ENCODE measurements at places on chromosomes 11 and 22.

DNA sequence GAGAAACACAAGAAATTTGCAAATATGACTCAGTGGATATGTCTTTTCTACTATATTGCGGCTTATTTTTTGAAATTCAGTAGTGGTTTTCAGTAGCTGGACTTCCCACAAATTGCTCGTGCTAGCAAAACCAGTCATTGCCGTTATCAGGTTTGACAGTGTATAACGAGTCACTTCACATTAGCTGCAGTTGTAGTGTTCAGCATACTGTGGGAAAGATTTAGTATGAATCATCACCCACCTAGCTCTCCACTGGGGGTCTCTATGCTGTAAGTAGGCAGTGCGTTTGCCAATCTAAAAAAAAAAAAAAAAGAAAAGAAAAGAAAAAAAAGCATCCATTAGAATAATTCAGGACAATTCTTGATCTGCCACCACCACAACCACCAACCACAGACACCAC, 1318.9 kb downstream of the LRRC4C start:
- DNase-seq = no peak

DNA sequence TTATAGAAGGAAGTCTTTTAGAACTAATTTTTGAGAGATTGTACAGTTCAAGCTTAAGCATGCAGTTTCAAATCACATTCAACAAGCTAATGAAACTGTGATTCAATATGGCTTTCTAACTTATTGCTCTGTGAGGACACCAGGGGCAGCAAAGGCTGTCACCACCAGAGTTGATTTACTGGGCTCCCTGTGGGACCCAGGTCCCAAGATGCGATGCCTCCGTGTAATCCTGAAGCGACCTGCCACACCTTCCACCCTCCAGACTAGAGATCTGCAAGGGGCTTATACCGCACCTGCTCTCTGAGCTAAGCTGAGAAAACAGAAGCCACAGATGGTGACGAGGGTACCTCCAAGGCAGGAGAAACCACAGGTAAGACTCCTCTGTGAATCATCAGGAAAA, 918 bp upstream of the OR51Q1 start:
- DNase-seq = no peak

DNA sequence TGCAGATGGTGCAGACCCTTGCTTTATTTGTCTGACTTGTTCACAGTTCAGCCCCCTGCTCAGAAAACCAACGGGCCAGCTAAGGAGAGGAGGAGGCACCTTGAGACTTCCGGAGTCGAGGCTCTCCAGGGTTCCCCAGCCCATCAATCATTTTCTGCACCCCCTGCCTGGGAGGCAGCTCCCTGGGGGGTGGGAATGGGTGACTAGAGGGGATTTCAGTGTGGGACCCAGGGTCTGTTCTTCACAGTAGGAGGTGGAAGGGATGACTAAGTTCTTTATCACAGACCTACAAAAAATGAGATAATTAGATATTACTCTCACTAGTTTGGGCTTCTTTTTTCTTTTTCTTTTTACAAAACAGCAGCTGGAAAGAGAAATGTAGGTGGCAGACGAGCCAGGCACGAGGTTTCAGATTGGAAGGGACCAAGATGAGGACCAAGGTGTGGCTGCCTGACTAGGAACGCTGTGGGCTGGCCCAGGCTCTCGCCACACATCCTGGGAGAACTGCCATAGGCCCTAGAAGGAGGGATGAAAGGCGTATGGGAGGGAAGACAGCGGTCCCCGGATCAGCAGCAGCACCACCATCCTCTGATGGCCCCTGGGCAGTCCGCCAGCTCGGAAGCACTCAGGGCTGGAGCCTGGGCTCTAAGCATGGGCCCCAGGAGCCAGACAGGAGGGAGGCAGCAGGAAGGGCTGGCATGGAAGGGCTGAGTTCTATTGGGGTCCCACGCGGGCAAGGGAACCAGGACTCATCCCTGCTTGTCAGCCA, 14.2 kb downstream of the TXN2 start:
- DNase-seq = no peak

GRCh38 chr11:1330473-1330872, 21.0 kb upstream of the TOLLIP start:
- no peak for DNase-seq

DNA sequence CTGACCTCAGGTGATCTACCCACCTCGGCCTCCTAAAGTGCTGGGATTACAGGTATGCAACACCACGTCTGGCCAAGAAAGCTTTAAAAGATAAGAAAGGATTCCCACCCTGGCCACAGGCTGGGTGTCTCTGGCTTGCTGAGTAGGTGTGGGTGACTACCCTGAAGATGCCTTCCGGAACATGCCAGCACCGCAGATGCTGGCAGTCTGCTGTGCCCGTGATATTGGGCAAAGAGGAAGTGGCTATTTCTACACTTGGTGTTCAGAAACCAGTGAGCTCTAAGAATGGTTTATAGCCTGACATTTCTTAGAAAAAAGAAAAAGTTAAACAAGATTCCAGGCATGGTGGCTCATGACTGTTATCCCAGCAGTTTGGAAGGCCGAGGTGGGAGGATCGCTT, 6.1 kb downstream of the MRPL11 start:
- DNase-seq = no peak

DNA sequence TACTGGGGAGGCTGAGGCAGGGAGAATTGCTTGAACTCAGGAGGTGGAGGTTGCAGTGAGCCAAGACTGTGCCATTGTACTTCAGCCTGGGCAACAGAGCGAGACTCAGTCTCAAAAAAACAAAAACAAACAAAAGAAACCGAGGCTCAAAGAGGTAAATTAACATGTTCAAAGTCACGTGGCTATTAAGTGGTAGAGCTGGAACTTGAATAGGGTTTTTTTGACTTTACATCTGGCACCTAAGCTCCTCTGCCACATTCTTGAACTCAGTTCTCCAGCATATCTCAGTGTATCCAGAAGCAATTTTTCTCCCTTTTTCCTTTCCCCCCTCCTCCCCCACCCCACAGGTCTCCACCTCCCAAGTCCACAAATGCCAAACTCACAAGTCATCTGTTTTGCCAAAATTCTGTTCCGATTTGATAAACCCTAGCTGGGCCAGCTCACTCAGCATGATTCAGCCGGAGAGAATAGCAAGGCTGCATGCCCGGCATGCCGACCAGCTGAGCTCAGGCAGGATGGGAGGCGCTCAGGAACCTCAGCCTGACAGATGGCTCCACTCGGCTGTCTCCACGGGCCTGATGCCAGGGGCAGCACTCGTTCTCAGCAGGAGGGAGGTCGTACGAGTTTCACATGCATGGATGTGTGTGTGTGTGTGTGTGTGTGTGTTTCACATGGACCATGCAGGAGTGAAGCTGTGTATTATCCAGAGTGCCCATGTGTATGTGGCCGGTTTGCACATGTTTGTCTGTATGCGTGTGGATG, 63.2 kb upstream of the RRAS2 start:
- peak; percentile 99 for DNase-seq

DNA sequence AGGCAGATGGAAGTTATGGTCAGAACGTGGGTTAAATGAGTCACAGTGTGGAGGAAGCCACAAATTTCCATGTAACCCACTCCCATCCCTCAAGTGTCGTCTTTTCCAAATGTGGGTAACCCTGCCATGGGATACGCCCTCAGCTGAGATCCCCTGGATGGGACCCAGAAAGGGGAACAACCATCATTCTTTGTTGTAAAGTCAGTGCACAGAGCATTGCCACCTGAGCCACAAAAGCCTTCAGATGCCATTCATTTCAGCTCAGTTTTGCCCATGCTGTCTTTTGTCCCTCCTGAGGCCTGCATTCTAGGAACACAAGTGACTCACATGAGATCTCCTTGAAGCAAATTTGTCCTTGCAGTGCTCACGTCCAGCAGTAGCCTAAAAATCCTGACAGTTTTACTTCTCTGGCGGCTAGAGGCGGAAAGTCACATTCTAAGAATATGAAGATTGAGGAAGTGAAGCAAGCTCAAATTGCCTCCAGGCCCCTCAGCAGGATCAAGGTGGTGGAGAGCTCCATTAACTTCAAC, 30.6 kb downstream of the MMP13 start:
- no peak for DNase-seq

DNA sequence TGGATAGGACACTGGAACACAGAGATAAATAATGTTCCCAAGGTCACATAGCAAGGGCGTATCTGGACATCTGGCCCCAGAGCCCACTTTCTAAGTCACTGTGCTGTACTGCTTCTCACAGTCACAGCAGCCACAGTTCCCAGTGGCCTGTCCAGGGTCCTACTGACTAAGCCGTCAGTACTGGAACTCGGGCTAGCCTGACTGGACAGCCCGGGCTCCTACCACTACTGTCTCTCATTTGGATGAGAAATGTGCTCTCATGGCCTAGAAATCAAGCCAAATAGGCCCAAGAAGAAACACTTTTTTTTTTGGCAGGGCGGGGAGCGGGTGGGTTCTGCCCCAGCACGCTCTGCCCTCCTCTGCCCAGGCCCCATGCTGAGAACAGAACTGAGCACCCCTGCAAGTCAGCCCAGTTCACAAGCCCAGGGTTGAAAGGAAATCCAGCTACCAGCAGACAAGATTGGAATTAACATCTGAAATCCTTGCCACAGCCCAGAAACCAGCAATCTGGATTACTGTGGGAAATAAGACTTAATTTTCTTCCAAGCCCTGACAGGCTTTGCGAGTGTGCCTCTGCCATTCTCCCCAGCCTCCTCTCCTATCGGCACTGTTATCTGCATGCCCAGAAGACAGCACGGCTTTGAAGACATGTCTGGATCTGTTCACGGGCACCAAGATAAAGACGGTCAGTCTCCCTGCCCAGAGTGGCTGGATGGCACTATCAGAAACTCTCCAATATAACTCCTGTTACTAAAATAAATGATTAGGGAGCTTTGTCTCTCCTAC, 182.9 kb upstream of the NCAM1 start:
- no peak for DNase-seq
